Cardiac muscle cell (in vitro differentiated cells and primary cell): ENCODE measurements at places on chromosomes 6 and 20.

DNA sequence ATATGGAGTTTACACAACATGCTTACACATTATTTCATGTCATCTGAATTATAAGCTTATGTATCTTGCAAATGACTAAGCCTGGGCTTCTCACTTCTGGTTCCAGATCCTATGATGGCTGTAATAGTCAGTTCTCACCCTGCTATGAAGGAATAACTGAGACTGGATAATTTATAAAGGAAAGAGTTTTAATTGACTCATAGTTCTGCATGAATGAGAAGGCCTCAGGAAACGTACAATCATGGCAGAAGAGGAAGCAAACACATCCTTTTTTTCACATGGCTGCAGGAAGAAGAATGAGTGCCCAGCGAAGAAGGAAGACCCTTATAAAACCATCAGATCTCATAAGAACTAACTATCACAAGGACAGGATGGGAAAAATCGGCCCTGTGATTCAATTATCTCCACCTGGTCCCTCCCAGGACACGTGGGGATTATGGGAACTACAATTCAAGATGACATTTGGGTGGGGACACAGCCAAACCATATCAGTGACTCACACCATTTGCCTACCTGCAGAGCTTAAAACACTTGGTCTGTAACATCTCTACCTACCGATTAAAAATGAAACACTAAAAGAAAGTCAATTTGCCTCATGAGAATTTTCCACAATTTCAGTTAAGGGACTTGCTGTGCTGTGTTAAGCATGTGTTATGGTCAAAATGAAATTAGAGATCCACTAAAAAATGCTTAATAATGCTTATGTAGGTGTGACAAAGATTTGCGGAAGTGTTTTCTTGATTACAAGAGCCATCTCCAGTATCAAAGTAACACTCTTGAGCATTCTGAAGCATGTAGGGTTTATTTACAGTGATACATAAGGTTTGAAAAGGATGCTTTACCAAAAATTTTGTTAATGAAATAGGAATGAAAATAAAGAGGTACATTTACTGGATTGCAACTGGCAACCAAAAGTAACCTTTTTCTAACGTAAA lies 2.2 kb upstream of the RWDD1 start:
- no peak for DNase-seq

DNA sequence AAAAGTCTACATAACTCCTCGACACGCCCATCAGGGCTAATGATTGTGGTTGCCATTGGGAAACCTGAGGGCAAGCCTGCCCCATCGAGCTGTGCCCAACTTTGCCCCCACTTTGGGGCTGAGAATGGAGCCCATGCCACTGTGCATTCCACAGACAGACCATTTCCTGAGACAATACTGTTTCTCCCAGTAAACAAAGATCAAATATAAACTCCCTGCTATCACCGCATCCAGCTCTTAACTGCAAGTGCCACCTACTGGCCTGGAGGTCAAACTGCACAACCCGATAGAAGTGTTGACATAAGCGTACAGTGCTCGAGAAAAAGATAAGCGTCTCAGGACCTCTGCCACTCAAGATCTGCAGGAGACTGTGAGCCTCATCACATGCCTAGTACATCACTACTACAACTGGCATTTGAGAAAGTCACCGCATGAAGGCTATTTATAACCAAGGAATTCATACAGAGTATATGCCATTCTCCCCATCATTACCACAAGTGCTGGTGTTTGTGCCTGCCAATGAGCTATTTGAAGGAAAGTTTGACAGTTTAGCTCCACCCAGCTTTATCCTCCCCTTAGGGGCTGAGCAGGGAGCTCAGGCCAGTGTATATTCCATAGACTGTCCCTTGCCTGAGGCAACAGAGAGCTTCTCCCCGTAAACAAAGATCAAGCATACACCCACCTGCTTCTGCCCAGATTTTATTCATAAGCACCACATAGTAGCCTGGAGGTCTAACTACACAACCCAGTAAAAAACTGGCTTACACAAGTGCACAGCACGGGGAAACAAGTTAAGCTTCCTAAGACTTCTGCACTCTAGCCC lies 4.5 kb upstream of the DEFB126 start:
- DNase-seq = no peak

DNA sequence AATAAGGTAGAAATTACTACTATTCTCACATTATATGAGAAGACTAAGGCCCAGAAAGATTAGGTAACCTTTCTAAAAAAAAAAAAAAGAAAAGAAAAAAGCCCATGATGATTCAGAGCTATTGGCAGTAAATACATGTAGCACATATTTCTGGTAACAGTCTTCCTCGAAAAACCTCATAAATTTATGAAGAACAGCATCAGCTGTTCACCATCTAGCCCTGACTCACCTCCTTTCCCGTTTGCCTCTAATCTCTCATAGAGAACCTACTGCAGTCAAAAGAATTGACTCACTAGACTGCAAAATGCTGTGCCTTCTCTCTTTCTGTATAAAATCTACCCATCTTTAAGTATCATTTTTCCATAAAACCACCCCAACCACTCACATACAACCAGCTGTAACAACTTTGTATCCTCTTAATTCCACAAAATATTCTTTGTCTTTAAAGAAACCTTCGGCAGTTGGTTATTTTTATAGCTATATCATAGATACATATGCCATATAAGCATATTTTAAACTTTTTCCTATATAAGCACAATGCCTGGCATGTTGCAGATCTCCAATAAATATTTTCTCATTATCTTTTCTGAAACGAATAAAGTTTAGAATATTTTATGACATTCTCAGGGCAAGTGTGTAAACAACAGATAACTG lies 152.7 kb upstream of the ENPP5 start:
- DNase-seq = peak; percentile 82

DNA sequence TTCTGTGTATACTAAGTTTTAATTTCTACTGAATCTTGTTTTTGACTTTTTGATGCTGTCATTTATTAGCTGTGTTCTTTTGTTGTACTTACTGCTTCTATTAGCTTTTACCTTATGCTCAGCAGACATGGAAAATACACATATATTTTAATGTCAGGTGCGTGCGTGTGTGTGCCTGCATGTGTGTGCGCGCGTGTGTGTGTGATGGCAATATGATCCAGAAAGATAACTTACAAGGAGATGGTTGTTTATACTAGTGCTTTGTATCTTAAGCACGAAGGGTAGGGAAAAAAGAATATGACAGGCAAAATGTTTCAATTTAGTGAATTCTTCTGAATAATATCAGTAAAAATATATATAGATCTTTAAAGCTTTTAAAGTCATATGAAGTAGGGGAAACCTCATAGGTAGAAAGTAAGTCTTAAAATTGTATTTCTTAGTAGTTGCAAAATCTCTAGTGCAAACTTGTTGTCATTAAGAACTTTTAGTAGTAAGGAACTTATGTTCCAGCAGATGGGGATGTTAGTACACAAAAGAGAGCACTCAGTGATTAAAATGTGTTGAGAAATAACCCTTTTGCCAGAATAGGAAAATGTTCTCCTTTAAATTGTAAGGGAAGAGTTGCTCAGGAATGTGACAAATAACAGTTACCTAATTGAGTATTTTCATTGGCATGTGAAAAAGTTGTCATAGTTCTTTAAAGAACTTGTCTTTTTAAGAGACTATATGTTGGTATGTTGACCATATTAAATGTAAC lies 13.2 kb downstream of the QKI start:
- DNase-seq = no peak

DNA sequence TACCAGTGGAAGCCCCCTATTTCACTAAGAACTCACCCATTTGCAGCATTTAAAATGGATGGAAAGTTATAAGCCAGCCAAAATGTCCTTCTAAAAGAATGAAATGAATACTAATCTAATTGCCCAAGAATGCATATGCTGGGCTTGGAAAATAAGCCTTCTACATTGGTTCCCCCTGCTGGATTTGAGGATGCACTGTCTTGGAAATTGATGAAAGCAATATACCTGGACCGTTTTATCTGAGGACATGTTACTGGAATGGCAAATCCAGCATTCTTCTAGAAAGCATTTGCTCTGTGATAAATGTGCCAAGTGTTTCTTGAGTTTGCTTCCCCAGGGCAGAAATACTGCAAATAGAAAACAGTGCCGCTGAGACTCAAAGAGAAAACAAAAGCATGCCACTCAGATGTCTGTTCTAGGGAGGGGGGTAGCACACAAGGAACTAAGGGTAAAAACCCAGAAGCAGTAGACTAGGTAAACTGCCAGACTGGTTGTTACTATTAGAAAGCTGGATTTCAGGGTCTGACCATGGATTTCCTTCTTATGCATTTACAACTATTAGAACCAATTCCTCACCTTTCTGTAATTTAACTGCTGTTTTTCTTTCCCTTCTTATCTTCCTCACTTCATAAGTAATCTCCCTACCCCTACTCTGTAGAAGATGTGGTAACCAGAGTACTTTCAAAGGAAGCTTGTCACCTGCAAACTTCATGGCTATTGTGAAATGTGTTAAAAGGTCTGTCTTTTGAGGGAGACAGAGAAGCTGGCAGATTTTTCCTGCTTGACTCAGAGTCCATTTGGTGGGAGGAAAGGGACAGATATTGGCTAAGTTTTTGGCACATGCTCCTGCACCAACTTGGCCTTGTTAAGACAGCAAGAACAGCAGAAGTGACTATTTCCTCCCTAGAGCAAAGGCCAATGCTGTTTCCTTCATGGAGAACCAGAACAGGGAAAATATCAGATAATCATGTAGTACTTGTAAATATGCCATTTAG lies 642.6 kb downstream of the KIF16B start:
- DNase-seq = peak; percentile 8

- DNase-seq = no peak
Observed at GRCh38 chr6:170441316-170441715, 111.8 kb downstream of the PSMB1 start.

DNA sequence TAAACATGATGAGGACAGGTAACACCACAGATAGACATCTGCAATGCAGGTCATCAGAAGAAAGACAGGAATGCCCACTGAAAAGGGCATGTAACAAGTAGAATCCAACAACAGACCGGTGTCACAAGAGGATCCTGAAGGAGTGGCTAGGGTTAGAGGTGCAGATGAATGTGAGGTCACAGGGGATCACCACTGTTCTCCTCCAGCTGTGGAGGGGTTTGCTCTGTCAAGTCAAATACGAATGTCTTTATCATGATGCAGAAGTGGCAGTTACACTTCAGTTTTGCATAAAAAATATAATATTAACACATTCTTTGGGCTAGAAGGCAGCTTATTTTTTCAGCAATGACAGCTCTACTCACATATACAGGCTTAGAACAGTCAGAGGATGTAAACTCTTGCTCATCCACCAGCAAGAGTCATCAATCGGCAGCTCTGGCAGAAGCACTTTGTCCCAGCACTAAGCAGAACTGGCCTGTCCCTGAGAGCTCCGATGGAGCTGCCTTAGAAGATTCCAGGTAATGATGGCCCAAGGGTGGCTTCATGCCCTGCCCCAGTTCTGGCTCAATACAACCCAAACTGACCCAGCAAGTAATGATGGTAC lies 130.4 kb upstream of the TRAF3IP2 start:
- DNase-seq = no peak

GRCh38 chr6:151379933-151380847 lies 11.2 kb downstream of the ZBTB2 start:
- DNase-seq = no peak

DNA sequence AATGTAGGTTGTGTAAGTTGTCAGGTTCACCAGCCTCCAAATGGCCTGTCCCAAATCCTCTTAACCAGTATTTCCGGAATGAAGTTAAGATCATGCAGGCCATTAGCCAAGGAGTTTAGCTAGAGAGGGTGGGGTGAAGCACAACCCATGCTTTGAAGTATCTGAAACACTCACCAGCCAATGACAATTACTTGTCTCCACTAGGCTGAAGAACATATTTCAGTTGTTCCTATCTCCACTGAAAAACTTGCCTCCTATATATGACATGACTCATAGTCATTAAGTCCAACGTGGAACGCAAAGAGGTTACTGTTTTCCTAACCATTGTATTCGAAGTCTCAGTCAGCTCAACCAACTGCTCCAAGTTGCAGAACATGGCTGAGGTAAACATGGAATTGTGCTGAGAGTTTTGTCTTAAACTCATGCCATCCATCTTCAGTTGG lies 37.4 kb upstream of the TNFAIP3 start:
- DNase-seq = peak; percentile 50

GRCh38 chr6:137982418-137983189 lies 115.5 kb downstream of the TNFAIP3 start:
- no peak for DNase-seq

DNA sequence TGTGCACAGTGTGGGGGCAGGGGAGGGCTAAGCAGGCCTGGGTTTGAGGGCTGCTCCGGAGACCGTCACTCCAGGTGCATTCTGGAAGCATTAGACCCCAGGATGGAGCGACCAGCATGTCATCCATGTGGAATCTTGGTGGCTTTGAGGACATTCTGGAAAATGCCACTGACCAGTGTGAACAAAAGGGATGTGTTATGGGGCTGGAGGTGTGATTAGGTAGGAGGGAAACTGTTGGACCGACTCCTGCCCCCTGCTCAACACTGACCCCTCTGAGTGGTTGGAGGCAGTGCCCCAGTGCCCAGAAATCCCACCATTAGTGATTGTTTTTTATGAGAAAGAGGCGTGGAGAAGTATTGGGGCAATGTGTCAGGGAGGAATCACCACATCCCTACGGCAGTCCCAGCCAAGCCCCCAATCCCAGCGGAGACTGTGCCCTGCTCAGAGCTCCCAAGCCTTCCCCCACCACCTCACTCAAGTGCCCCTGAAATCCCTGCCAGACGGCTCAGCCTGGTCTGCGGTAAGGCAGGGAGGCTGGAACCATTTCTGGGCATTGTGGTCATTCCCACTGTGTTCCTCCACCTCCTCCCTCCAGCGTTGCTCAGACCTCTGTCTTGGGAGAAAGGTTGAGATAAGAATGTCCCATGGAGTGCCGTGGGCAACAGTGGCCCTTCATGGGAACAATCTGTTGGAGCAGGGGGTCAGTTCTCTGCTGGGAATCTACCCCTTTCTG lies 44.0 kb upstream of the TTPAL start:
- DNase-seq = no peak

GRCh38 chr6:117149324-117149723 lies 116.0 kb upstream of the VGLL2 start:
- DNase-seq = no peak

DNA sequence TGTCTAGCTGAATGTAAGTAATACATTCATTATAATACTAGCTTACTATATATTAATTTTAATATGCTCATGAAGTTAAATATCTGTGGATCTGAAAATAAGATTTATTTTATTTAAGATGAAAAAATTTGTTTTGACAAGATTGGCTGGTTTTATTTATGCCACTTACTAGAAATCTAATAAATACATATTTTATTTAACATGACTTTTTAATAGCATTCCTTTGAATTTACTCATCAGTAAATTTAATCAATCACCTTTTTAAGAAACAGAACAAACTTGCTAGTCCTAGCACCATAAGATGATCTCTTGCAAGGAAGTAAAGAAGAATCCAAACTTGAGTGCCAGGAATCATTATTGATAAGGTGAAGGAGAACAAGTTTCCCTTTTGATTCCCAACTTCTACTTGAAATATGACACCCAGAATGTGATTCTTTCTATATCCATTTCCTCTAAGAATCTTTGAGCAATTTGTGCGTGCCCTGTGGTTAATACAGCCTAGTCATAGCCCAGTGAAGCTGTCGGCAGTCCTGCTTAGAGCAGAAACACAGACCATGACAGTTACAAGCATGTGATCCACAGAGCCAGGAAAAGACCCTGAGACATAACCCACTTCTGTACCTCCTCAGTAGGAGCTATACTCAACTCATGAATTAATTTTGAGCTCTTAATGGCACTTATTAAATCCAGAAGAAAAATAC lies 282.3 kb upstream of the QKI start:
- DNase-seq = peak; percentile 27
